HuH-7 (cell line): ENCODE measurements at places on chromosomes 2 and 18.
A peak's percentile ranks its signal among the peaks of the same experiment; 100 is the strongest.

GRCh38 chr2:46116150-46116549, 181.1 kb upstream of the EPAS1 start:
- DNase-seq = no peak

- no peak for DNase-seq
These were observed 3.4 kb downstream of the OTX1 start for GRCh38 chr2:63053889-63054602.

DNA sequence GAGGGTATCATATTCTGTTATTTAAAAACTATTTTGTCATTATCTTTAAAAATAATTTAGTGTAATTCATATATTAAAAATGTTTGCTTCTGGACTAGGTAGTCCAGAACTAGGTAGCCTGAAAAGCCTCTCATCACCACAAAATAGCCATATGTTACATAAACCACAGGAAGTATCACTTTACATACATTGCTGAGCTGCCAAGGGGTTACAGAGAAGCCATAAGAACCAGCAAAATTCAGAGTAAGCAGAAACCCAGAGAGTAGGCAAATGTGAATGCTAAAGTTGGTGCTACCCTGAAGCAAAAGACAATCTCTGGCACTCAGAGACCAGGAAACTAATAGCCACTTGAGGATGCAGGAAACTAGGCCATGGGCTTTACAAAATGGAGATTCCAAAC, 60.9 kb downstream of the LOXHD1 start:
- no peak for DNase-seq

DNA sequence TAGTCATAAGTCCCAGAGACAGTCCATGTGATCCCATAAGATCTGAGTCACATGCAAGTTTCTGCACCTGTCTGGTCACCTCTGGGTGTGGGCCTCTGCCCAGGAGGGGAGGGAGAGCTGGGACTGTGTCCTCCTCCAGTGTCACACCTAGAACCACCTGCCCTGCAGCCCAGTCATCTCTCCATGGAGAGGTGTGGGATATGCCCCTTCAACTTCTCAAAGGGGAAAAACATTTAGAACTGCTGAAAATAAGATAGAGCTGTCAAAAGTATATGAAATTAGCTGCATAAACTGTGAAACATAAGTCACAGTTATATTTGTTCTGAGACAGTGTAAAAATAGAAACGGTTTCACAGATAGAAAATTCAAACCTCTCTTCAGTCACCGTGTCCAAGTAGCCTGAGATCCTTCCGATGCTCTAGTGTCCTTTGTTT, 55.4 kb downstream of the NGEF start:
- DNase-seq = no peak

DNA sequence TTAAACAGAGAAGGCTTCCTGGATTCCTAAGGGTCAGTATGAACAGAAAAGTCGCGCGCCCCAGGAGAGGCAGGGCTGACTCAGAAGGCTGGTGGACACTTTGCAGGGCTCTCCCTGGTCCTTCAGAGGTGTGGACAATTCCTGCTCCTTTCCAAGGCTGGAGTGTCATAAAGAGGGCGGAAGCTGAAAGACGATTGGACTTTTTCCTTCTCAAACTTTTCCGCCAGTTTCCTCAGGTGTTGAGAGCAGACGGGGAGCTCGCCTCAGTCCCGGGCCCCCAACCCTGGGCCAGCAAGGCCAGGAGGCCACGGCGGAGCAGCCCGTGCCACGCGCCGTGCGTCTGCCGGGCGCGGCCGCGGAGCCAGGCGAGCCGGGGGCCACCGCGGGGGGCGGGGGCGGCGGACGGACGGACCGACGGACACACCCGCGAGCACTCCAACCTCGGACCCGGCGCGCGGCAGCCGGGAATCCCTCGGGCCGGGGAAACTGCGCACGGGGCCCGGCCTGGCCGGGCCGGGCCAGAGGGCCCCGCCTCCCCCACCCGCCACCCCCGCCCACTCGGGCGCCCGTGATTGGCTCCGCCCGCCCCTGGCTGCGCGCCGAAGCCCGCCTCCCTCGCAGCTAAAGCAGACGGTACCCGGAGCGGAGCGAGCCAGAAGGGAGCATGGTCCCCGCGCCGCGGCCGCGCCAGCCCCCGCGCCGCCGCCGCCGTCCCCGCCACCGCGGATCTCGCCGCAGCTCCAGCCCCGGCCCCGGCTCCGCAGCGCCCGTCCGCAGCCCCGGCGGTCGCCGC, at the start of gene KLHL29:
KLHL29 (plus strand) TSS at position 629 of the 793 bp plus-strand sequence. CDS start 177,018 bp downstream, outside the sequence.
- DNase-seq = peak; percentile 92
